ENCODE measurements at places on chromosomes 7 and 10.

DNA sequence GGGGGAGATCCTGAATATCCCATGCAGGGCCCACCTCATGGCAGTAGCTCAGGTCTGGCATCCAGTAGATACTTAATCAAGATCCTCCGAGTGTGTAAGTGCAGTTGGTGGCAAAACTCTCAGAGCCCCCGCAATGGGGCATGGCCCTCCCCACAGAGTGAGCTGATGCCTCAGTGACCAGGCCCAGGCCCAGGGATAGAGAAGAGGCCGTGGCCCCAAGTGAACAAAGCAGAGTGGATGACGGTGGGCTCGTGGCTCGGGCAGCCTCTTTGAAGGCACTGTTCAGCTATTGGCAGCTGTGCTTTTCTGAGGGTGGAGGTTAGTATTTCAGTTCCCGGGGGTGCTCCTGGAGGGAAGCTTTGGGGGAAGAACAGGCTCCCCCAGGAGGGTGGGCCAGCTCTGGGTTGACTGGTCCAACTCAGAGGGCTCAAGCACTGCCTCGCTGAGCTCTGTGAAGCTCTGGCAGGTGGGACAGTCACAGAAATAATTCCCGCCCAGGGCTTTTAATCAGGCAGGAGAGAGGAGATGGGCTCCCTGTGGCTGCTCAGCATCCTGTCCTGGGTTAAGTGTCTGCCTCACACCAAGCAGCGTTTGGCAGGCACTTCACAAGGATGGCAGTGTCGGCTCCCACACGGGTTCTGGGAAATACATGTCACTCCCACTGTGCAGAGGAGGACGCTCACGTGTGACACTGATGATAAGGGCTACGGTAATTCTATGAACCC is 583.6 kb downstream of the TCERG1L start:
- DNase-seq, result no peak

- no peak for DNase-seq
These were observed 165.9 kb upstream of the PPP1R3A start for GRCh38 chr7:114084472-114085312.

GRCh38 chr10:7795605-7796004 is 7.6 kb downstream of the ATP5F1C start:
- DNase-seq, result no peak

- no peak for DNase-seq
These were observed 5.6 kb downstream of the GPR15LG start for GRCh38 chr10:84179059-84179710.

DNA sequence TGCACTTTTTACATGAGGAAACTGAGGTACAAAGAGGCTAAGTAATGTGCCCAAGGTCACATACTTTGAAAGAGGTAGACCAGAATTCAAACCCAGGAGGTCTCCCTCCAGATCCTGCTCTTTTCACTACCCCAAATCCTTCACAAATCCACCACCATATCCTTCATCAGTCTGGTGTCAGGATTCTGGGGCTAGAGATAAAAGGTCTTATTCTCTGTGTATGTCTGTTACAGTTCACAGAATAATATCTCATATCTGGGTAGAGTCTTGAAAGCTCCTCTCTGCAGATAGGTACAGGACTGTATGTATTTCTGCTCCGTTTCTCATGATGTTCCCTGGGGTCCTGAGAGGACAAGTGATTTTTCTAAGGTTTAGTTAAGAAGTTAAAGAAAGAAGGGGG is 4.9 kb downstream of the PIK3CG start:
- no peak for DNase-seq

DNA sequence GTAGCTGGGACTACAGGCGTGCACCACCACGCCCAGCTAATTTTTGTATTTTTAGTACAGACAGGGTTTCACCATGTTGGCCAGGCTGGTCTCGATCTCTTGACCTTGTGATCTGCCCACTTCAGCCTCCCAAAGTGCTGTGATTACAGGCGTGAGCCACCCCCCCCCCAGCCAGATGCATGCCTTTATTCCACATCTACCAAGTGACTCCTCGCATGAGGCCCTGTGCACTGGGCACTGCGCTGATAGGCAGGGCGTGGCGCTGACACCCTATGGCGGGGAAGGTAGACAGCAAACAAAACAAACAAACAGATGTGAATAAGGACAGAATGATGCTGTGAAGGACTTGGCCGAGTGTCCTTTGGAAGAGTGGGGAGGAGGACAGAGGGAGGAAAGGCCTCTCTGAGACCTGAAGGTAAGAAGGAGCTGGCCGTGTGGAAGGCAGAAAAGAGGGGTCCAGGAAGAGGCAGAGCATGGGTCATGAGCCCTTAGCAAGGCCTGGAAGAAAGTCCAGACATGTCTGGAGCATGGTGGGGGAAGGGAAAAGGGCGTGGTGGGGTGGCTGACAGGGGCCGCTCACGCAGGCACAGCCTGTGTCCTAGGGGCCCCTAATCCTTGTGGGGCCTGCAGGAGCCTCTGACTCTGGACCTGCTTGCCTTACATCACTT is 47.5 kb upstream of the CACUL1 start:
- DNase-seq, result no peak

DNA sequence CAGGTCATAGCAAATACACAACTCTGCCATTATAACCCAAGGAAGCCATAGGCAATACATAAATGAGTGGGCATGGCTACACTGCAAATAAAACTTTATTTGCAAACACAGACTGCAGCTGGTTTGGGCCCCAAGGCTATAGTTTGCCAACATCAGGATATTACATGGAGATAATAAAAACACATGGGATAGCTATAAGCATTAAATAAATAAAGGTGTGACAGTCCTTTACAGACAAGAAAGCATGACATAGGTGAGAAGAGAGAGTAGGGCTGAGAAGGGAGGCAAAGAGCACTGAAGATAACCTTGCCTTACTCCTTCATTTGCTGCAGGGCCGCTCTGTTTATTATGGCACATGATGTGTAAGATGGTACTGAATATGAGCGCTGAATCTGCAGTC is 135.1 kb upstream of the GHITM start:
- DNase-seq, result no peak

DNA sequence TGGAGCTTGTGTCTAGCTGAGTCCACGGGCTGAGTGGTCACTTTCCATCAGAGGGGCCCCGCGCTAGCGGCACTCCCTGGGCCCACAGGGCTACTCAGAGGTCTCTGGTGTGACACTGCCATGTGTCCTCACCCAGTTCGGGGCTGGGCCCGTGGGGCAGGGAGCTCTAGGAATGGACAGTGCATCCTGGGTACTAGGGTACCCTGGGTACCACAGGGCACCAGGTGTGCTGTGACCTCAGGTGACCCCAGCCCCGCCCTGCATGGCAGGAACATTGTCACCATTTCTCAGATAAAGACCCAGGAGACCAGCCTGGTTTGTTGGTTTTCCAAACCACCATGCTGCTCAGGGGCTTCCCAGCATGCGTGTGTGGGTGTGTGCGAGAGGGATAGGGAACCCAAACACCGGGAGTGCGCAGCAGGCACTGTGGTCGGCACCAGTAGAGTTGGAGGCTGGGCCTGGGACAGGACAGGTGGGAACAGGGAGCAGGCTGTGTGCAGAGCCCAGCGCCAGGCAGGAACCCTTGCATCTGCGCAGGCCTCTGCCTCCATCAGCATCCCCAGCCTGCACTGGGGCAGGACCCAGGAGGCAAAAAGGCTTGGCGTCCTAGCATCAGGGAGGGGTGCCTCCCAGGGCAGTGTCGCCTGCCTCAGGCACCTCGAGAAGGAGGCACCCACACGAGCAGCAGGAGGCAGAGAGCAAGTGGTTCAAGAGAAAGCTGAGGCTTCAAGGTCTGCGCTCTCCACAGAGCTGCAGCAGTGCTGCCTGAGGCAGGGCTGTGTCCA is 19.4 kb upstream of the CSGALNACT2 start:
- no peak for DNase-seq

- no peak for DNase-seq
These were observed 6.9 kb upstream of the CYTH3 start for GRCh38 chr7:6279341-6279740.

DNA sequence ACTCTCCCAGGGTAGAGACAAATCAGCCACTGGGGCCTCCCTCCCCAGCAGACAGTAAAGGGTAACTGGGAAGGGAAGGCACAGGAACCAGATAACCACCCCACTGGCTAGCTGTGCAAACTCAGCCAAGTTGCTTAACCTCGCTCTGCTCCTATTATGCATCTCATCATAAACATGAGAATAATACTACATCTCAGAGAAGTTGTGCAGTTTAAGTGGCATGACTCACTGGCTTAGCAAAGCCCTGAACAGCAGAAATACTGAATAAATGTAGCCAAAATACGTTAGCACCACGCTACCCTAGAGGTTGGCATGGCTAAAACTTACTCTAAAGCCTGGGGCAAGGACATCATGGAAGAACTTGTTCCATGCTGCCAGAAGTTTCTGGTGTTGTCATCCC is 128.1 kb upstream of the ANK3 start:
- no peak for DNase-seq

- no peak for DNase-seq
These were observed 333.9 kb downstream of the AUTS2 start for GRCh38 chr7:69932034-69932628.

- DNase-seq, result no peak
These were observed 62.1 kb downstream of the NPY start for GRCh38 chr7:24346129-24346528.

DNA sequence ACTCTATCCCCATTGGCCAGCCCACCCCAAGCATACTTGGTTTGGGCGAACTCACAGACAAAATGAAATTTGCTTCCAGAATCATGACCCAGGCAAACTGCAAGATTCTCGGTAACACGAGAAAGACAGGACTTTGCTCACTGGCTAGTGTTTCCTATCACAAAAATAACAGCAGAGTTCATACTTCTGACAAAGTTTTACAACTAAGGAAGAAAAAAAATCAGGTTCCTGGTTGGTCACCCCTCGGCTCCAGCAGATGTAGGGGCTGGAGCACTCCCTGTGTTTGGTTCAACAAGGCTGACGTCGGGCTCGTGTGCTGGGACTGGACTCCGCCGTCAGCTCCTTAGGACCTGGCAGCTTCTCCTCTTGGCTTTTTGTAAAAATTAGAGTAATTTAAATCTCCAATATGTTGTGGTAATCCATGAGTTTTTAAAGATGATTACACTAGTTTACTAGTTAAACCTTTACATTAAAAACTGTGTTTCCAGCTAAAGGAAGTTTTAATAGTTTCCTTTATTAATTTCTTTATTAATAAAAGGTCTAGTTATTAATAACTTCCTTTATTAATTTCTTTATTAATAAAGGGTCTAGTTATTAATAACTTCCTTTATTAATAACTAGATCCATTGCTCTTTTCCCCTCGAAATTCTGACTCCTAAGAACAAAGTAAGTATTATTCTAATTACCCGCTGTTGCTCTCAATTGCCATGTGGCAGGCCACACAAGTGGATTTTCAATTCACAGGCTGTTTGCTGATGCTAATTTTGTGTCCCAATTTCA is 115.6 kb upstream of the RNF32 start:
- no peak for DNase-seq

- DNase-seq, result no peak
These were observed 149.2 kb downstream of the CRPPA start for GRCh38 chr7:16271990-16272665.

DNA sequence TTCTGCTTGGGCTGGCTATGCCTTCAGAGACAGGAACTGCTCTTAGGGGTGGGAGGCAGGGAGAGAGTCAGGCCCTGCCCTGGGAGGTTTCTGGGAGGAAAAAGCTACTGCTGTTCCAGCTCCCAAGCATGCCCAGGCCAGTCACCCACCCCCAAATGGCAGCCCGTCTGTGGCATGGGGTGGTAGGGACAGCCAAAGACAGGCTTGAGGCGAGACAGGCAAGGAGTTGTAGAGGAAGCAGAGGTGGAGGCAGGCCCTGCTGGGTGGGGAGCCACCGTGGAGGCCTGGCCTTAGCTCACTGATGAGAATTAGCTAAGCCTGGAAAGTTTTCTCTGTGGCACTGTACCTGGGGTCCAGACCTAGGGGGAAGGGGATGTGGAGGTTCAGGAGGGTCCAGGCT is 6.6 kb upstream of the SAMD8 start:
- DNase-seq, result no peak

GRCh38 chr10:119973281-119973680 is 80.8 kb downstream of the SEC23IP start:
- DNase-seq, result no peak

DNA sequence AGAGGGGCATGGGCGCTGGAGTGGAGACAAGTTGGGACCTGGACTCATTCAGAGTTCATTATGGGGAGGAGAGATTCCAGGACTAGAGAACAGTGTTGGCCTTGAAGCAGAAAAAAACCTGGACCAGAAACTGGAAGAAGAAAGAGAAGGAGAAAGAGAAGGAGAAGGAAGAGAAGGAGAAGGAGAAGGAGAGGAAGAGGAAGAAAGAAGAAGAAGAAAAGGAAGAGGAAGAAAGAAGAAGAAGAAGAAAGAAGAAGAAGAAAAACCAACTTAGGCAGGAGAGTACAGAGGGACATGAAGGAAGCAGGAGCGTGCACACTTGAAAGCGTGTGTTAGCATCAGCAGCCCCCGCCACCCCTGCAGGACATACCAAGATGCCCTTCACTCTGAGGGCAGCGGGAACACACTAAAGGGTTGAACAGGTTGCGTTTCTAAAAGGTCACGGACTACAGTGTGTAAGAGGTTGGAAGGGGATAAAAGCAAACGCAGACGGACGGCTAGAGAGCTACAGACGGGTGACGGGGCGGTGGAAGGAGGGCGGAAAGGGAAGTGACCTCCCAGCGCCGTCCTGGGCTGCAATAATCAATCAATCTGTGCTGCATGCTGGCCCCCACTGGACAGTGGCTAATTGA is 95.3 kb downstream of the SEC61G start:
- no peak for DNase-seq

- DNase-seq, result no peak
These were observed 4.9 kb downstream of the SMURF1 start for GRCh38 chr7:99139036-99139435.

GRCh38 chr10:62860946-62861345 is 44.8 kb upstream of the EGR2 start:
- no peak for DNase-seq

DNA sequence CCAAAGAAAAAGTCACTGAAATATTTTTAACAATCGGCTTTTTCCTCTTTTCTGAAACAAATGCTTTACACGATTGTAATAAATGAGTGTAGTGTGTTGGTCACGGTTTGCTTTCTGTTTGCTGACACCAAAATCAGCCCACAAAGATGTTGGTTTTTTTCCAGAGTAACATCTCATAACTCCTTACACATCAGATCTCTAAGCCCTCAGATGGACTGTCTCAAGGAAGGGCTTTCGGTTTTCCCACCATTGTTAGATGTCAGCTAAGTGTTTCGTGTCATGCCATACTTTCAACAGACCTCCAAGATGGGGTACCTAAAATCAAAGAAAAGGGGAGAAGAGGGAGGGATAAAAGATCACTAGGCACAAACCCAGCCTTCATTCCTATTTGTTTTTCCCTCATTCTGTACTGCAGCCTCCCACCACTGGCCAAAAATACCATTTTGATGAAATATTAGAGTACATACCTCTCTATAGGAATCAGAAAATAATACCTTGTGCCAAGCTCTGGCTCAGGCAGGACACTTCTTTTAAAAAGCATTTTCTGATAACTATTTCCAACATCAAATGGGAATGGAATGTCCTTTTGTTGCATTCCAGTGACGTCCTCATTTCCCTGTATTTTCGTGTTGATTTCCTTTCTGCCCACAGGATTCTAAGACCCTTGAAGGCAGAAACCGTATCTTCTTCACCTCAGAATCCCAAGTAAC is 159.1 kb downstream of the DGKI start:
- no peak for DNase-seq

DNA sequence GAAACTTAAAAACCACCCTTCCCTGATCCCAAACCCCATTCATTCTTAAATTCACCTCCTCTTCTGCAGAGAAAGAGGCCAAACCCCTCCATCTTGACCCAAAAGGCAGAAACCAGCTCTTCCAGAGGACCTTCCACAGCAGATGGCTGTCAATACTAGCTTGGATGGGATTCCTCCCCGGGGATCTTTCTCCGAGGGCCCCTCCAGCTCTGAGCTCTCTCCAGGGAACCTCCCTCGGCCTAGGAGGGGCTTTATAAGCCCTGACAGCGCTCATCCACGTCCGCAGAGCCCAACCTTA is 5.4 kb downstream of the TNRC18 start:
- DNase-seq, result no peak
